ENCODE measurements at places on chromosomes 4 and X.

DNA sequence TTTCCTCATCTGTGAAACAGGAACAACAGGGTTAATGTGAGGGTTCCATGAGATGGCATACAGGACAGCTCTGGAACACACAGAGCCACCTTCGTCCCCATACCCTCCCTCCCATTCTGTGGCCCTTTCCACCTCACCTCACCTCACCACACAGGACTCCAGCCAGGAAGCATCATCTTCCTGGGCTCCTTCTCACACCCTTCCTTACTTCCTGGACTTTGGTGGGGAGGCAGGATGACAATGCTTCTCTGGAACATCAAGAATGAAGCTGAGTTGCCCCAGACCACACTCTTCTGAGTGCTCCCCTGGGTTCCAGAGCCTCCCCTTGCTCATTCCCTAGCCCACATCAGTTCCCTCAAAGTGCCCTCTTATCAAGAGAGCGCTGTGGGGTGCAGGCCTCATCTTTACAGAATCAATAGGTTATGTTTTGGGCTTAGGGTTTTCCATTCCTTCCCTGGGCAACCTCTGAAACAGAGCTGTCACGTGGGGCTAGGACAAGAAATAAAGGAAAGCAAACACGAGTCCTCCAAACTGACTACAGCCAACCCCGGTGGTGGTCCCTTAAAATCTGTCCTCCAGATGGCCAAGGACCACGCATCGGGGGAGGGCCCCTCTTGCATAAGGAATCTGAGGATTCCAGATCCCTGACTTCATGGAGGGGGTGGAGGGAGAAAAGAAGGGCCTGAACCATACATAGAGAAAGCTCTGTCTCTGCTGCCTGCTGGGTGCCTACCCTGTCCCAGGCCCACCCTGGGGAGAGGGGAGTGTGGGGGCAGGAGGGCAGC is 74.4 kb upstream of the ATP6AP2 start:
- DNase-seq: no peak

DNA sequence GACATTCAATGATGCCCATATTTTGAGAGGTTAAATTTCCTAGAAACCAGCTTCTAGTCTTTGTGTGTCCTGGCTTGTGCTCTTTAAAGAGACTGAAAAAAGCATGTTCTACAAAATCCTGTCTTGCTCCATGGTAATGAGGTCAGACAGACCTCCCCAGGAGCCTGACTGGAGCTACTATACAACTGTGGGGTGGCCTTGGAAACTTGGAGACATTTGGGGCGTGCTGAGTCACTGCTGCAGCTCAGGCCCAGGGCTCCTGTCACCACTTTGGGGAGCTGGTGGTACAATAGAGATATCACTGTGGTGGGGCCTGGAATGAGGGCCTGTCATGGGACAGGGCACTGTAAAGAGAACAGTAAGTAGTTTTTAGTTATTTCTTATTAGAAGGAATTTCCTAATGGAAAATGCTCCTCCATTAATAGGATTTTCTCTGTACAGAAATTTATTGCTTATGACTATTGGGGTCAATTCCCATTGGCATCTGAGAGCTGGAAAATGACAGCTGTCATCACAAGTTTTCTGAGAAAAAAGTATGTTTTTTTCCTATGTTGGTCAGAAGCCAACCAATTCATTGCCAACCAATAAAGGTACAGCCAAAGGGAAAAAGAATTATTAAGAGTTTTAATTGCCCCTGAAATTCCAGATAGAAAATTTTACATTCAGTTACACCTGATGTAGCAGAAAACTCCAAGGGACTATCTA is 207.4 kb upstream of the JADE1 start:
- no peak for DNase-seq

- DNase-seq: no peak
Observed at GRCh38 chrX:148691456-148691855, 191.0 kb downstream of the AFF2 start.

DNA sequence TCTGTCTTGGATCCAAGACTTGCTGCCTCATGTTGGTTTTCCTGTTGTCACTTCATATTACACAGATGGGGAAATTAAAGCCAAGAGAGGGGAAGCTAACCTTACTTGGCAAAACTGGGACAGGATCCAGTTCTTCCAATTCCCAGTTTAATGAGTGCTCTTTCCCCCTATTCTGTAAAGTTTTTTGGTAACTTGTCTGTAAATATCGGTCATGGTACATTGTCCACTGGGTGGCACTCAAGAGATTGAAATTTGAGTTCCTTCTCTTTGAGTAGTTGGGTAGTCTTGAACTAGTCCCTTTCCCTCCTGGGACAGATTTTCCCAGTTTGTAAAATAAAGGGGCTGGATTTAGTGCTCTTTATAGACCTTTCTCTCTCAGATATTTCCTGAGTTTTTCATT is 12.4 kb upstream of the EOLA2 start:
- DNase-seq: no peak

GRCh38 chr4:144115519-144115918 is 25.0 kb downstream of the GYPA start:
- no peak for DNase-seq

Measured in GOT3 (cell line).